ENCODE measurements at places on chromosomes 12 and 14.

DNA sequence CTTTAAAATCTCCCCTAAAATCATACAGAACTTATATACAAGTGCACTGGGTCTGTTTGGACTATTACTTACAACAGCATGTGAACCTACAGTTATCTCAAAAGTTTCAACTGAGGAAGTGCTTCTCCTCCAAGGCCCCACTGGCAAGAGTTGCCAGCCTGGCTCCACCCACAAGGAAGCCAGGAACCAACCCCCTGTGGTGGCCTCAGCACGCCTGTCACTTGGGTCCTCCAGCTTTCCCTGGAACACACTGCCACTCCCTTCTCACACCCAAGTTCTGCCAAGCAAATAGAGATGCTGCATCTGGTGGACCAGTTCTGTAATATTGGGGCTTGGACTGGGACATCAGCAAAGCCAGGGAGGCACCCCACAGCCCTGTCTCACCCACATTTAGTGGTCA lies 115.4 kb downstream of the GCH1 start:
- DNase-seq = no peak

GRCh38 chr14:50116966-50117365 lies 594 bp upstream of the VCPKMT start:
- no peak for DNase-seq

DNA sequence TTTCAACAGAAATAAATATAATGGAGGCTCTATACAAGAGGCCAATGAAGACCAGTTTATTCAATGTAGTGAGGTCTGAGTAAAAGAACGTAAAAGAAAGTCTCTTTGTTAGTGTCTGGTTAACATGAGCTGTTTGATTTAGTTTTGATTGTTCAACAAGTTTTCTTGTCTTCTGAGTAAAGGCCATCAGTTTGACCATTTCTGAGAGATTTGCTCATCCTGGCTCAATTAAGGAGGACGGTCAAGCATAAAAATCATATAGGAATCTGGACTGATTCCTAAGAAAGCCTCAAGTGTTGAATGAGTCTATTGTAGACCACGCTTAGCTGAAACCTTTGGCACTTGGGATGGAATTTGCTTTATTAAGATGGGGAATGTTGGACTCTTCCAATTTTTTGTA lies 32.5 kb upstream of the FGF23 start:
- no peak for DNase-seq

- DNase-seq = no peak
These were observed 4.5 kb downstream of the MYL6 start for GRCh38 chr12:56162468-56163290.

DNA sequence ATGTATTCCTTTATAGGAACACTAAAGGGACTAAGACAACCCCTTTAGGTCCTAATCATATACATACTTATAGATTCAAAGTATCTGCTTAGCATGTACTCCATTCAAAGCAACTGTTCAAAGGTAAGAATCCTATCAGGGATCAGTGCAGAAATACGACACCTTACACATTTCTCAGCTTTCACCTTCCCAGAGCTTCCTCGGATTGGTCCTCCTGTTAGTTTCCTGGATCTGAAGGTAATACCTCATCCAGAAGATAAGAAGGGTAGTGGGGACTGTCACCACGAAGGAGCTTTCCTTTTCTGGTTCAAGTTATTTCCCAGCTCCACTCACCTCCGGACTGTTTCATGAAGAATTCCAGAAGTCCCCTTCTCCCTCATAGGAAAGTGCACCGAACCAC lies 38.0 kb downstream of the RCOR1 start:
- DNase-seq = no peak

- no peak for DNase-seq
These were observed 331.8 kb upstream of the SFSWAP start for GRCh38 chr12:131378861-131379665.

GRCh38 chr12:51395283-51396230 lies 4.4 kb upstream of the GALNT6 start:
- DNase-seq = no peak

- DNase-seq = no peak
These were observed 5.7 kb upstream of the NEK9 start for GRCh38 chr14:75132382-75133086.

- DNase-seq = no peak
These were observed 47.6 kb upstream of the PNMA1 start for GRCh38 chr14:73761618-73762355.

DNA sequence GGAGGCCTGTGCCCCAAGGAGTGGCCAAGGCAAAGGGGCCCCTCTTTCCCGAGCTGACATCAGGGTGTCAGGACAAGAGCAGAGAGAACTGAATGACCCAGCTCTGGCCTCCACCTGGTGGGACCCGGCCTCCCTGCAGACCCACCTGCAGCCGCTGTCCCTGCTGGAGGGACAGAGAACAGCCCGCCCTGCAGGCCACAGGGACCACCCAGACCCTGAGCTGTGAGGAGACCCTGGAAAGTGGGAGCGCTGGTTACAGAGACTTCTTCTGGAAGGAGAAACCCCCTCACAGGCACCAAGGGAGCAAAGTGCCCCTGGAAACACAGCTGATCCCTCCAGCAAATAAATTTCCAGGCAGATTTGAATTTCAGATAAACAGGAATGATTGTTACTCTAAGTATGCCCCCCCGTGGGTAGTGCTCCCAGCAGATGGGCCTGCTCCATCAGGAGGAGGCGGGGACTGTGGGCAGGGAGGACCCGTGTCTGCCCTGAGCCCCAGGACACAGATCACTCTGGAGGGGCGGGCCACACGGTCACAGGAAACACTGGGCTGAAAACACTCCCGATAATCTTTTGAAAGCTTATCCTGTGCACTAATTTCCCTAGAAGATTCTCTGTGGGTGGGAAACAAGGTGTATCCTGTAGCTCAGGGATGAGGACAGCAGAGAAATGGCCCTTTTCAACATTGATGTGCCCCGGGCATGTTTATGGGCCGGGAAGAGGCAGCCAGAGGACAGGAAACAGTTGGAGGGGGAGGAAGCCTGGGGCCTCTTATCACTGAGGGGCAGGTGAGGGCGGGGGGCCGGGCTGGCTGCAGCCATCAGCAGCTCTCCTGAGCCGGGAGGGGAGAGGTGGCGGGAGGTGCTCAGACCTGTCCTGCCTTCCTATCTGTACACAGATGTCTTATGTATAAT lies 276.0 kb downstream of the ADGRD1 start:
- DNase-seq = no peak

- no peak for DNase-seq
These were observed 98.1 kb downstream of the ESR2 start for GRCh38 chr14:64196056-64196455.

DNA sequence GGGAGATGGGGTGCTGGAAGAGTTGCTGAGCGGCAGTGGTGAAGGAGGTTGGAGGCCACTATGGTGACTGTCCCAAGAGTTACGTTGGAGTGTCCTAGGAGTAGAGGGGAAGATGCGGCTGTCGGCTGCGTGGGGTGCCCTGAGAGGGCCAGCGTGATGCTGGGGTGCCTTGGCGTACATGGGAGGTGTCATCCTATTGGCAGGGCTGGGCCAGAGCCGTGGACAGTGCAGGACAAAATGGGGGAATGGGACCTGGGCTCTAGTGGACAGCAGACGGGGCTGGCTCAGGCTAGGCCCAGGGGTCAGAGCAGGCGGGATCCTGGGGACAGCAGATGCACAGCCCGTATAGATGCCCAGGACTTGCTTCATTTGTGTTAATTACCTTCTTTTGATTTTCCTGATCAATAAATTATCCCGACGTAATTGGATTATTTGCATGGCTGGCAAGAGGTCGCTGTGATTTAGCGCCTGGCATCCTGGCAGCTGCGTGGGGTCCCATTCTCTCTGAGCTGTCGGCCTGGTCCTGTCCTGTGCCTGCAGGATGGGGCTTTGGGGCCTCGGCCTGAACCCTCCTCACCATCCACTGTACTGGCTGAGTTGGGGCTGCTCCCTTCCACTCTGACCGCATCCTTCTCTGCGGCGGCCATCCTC lies 203.9 kb upstream of the C14orf180 start:
- no peak for DNase-seq

Measured in AG04449 (cell line).